Effector memory CD8-positive, alpha-beta T cell (primary cell): ENCODE measurements at places on chromosomes 3 and 15.

DNA sequence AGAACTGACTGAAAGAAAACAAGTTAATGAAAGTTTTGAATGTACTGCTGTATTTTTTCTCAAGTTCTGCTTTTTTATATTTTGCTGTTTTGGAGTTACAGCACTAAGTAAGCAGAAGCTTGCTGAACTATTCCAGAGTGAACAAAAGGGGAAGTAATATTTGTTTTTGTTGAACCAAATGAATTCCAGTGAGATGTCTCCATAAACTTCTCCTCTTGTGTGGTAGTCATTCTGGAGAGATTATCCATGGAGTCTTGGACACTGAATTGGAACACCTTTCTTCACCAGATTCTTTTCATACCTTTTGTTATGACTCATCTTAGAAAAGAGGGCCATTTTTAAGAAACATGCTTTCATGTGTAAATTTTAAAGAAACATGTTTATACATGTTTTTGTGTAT is 8.8 kb downstream of the ANKUB1 start:
- no peak for DNase-seq

DNA sequence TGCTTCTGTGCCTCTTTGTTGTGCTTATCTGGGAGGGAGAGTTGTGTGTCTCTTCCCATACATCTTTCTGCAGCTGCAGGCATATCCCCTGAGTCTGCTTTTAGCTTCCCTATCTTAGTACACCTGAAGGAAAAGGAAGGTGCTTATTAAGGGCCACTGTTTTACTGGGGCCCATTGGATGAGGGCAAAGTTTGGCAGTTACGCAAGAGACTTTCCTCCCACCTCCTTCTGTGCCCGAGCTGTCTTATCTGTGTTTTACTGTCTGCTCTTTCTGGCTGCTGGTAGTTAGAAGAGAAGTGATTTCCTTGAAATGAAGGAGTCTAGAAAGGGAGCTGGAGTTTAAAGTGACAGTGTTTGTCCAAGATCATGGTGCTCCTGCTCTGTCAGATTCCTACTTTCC is 66.5 kb downstream of the GABRG3 start:
- no peak for DNase-seq

DNA sequence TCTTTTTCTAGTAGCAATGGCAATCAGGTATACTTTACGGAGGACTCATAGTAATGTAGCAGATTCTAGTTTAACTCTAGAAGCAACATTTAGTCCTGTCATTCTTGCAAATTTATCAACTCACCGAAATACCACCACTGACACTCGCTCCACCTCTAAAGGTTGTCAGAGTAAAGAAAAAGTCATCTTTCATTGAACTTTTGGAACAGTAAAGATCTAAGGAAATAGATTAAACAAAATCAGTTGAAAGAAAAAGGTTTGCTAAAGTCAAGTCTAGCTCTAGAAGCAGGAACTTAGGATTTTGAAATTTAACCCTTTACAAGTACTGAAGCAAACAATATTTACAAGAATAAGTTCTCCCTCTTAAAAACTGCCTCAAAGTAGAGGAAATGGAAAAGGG is 8.7 kb downstream of the ATP8B4 start:
- no peak for DNase-seq

DNA sequence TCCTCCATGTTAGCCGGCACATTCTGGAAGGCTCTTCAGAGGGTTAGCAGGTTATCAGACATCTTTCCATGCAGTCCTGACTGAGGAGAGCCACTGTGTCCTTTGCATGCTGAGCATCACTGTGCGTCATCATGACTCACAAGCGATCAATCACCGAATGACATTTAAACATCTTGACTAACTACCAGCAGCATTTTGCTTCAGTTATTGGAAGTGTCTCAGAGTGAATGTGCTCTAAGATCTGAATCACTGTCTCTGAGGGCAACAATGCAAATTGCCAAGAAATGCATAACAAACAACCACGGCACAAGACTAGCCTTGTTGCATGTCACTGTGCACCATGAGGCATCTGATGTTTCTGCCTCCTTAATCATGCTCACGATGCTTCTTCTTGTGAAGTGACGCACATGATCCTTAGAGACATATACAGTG is 18.3 kb upstream of the ATP8B4 start:
- no peak for DNase-seq

DNA sequence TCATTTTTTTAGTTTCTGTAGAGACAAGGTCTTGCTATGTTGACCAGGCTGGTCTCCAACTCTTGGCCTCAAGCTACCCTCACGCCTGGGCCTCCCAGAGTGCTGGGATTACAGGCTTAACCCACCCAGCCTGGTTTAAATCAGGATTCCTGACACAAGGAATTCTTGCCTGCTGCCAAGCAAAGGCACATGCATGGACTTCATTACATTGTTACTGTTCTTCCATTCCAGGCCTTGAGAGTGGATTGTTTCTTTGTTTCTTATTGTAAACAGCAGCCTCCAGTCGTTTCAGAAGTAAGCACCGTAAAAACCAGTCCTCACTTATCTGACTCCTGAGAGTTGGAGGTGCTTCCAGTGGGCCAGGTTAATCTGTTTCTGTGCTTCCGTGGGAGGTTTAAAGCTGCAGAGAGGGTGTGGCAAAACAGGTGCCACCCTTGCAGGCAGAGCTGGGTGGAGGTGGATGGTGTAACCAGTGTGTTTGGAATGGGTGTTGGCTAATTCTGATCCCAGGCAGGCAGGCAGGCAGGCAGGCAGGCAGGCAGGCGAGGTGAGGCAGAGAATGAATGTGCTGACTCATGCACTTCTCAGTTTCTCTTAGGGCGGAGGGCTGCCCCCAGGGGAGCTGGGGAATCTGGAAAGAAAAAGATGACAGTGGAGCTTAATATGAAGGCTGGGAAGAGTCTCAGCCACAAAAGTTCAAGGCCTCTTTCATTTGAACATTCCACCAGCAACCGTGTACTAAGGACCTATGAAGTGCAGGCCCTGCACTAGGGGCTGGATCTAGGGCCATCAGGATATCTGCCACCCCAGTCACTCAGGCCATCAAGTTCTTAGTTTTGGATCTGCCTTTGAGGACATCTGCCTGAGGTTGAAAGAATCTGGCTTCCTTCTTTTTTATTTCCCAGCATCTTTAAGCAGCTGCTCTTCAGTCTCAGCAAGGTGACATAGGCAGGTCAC is 37.0 kb upstream of the CDCP1 start:
- no peak for DNase-seq

- DNase-seq = no peak
Measured at GRCh38 chr15:36884518-36884875, 215.9 kb downstream of the MEIS2 start.

DNA sequence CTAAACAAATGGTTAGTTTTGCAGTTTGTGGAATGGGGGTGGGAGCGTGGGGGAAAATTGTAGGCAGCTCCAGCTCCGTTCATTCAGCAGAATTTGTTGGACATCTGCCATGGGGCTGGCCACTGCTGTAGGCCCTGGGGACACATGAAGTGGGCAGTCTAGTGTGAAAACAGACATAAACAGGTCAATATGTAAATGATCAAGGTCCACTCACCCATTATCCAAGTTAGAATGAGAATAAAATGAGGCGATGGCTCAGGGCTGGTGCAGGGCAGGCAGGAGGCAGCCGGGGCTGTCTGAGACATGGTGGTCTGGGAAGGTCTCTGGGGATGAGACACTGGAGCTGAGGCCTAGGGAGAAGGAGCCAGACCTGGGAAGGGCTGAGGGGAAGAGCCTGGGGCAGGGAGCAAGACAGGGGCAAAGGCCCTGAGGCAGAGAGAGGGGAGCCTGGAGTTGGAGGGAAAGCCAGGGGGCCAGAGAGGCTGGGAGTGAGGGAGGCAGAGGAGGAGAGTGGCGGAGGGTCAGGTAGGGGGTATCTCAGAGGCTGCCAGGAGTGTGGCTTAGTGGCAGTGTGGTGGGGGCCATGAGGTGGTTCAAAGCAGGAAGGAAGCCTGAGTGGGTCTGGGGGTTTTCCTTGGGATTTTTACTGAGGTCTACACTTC is 6.2 kb upstream of the SLC6A6 start:
- no peak for DNase-seq

GRCh38 chr3:99031778-99032177 is 130.3 kb upstream of the DCBLD2 start:
- DNase-seq = no peak

GRCh38 chr3:188776447-188776846 is 395.3 kb upstream of the TPRG1 start:
- DNase-seq = no peak

GRCh38 chr3:81295906-81296577 is 465.4 kb downstream of the GBE1 start:
- DNase-seq = no peak

DNA sequence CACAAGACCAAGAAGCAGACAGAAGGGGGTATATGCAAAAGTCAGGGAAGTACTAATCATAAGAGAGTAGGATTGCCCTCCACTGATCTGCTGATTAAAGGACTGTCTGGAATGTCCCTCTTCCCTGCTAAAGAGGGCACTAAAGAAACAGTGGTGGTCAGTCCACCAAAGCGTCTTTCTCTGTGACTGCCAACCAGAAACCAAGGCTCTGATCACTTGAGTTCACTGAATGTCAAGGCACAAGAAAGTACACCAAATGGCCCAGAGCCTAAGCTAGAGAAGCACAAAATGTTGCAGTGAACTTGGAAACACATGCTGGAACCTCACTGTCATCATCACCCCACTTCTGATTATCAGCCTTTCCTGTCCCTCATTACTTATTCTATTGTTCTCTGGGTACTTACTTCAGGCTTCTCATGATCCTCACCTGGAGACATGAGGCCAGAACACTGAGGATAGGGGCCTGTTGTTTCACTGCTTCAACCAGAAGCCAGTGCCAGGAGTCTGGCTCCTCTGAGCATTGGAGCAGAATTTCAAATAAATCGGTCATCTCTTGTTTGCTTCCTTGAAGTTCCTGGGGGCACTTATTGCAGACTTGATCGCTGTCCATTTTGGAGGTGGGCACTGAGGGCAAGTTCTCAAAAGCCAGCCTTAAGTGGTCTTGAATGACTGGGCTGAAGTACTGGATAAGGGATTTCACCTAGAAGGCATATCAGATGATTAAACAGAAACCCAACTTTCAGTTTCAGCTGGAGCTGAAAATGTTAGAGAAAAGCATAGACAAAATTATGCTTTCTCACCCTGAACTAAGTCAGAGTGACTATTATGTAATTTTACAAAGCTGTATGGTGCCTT is 58.9 kb downstream of the EIF3J start:
- no peak for DNase-seq

DNA sequence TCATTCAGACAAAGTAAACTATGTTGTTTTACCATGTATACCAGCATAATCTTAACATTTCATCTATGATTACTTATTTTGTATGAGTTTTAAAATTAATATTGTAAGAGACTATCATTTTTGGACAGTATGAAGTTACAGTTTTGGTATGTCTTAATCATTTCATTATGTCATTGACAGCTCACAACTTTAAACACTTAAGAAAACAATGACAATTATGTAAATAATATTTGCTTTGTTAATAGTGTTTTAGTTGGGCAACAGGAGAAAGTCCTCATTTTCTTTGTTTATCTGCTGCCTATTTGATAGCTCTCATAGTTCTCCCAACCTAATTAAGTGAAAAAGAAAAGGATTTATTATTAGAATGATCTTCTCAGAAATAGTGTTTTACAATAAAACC is 80.2 kb downstream of the MEF2A start:
- DNase-seq = no peak

- DNase-seq = no peak
Measured at GRCh38 chr3:66477856-66478255, 23.0 kb downstream of the LRIG1 start.

DNA sequence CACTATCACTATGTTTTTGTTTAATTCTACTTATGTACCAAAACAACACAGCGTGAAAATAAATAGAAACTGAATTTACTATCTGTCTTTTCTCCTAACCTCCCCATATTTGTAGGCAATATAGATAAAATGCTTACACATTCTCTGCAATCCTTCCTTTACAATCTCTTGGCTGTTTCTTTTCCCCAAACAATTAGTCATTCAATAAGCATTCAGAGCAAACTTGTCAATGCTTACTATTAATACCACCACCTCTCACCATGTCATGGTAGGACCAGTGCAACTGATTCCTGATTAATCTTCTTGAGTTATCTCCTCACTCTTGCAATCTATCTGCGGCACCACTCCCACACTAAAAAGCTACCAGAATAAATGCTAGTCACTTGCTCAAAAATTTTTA is 74.0 kb upstream of the TTBK2 start:
- no peak for DNase-seq

GRCh38 chr3:9121366-9122001 is 128.0 kb downstream of the SRGAP3 start:
- no peak for DNase-seq

GRCh38 chr3:8492744-8493511 is 8.7 kb upstream of the LMCD1 start:
- no peak for DNase-seq

- DNase-seq = no peak
Measured at GRCh38 chr15:58520464-58520863, 88.7 kb downstream of the LIPC start.
